ENCODE measurements at places on chromosomes 7 and 10.

GRCh38 chr7:30671793-30672465 is 10.3 kb downstream of the CRHR2 start:
- no peak for DNase-seq

DNA sequence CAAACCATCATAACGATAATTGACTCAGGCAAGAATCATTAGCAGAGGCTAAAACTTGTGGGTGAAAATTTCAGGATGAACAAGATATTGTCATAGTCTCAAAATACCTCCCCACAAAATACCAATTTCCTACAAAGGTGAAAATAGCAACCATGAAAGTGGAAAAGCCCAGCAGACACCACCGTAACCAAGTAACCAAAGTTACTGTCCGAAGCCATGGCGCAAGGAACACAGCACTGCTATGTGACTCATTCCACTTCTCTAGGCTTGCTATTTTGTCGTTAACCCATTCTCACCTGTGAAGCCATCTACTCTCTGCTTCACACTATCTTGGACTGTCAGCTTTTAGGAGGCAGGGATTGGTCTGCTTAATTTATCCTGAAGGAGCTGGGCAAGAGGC is 113.8 kb upstream of the CACUL1 start:
- no peak for DNase-seq

DNA sequence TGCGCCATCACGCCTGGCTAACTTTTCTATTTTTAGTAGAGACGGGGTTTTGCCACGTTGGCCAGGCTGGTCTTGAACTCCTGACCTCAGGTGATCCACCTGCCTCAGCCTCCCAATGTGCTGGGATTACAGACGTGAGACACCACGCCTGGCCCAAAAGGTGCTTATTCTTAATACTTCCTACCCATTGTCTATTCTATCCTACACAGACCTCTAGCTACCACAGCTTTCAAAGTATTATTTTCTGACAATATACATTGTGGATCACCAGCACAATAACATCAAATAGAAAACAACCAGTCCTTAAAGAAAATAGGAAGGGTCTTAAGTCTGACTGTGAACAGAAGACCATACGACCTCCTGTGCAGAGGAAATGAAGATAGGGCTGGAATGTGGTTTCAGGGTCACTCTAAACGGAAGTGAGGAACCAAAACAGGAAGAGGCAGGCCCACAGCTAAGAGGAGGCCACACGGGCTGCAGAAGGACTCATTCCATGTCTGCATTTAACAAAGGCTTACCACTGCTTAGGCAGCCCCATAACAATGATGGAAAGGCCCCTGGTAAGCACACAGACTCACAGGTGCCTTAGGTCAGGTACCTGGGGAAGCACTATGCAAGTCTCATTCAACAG is 115.2 kb downstream of the ZFAND4 start:
- no peak for DNase-seq

- no peak for DNase-seq
These were observed 23.6 kb downstream of the AKR1B1 start for GRCh38 chr7:134435161-134435920.

GRCh38 chr7:7686811-7687508 is 31.4 kb downstream of the RPA3 start:
- DNase-seq, result no peak

DNA sequence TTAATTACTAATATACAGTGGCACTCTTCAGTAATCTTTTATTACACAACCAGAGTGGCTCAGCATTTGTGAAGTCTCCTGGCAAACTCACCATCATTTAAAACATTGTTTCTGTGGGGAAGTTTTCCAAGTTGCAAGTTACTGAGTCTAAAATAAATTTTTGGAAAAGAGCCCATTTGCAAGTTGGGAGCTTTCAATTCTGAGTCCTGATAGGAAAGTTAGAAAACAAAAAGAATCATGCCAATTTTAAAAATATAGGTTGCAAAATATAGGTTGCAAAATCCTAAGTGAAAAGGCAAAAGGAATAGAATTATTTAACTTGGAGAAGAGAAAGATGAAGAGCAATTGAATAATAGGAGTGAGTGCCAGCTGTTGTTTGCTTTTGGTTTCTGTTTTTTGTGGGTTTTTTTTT is 378.8 kb upstream of the C7orf33 start:
- no peak for DNase-seq

GRCh38 chr10:126080879-126081411 is 184.6 kb downstream of the FANK1 start:
- no peak for DNase-seq

- DNase-seq, result peak; percentile 73
These were observed 129.8 kb upstream of the PPP1R3A start for GRCh38 chr7:114048386-114049235.

- no peak for DNase-seq
These were observed 20.4 kb upstream of the C10orf71 start for GRCh38 chr10:49278497-49278981.

DNA sequence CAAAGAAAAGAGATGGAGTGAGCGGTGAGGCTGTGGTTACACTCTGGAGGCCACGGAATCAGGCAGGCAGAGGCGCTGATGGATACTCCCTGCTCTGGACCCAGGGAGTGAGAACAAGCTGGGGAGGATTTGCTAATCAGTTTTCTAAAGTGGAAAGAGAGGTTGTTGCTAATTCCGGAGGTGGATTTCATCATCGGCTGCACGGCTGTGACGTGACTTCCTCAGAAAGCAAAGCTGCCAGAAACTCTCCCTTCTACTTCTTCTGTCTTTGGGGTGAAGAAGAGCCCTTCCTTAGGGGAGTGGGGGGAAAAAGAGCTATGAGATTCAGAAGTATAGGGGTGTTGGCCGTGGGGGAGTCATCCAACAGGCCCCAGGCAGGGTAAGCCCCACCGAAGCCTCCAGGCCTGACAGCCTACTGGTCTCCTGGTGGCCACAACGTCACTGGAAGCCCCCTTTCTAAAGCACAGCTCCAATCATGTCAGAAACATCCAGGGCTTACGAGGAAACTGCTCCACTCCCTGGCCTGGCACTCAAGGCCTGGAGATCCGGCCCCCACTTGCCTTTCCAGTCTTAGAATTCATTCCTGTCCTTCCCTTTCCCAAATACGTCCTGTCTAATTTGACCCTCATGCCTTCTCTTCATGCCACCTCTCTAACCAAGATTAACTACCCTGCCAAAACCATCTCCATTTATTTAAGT is 114.5 kb downstream of the HIP1 start:
- no peak for DNase-seq

DNA sequence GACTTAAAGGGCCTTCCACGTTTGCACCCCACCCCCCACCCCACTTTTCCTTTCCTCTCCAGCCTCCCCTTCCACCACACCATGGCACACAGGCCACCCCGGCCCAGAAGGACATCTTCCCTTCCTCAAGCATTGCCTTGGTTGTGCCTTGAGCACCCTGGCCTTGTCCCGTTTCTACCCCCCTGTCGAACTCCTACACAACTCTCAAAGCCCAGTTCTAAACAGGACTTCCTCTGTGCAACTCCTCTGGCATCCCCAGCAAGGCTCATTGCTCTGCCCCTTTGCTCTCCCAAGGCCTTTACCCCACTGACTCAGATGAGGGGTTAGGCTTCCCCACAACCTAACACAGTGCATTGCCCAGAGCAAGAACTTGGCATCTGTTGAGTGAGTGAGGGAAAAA is 136.1 kb downstream of the HERPUD2 start:
- no peak for DNase-seq

- DNase-seq, result no peak
These were observed 334.9 kb downstream of the ELMO1 start for GRCh38 chr7:37113661-37114355.

- no peak for DNase-seq
These were observed 212.3 kb upstream of the SLC26A5 start for GRCh38 chr7:103658055-103659005.

GRCh38 chr7:18290223-18290622 is 205.3 kb upstream of the HDAC9 start:
- DNase-seq, result peak; percentile 32

GRCh38 chr7:139654276-139655181 is 123.3 kb downstream of the HIPK2 start:
- DNase-seq, result no peak

DNA sequence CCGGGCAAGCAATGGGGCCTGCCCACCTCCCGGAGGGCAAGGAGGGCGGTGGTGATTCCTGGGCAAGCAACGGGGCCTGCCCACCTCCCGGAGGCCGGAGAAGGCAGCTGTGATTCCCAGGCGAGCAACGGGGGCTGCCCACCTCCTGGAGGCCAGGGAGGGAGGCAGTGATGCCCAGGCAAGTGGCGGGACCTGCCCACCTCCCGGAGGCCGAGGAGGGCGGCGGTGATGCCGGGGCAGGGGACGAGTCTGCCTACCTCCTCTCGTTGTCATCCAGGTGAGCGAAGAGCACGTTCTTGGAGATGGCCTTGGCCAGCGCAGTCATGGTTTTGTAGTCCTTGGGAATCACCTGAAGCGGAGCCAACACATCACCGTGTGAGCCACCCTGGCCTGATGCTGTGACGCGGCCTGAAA is 49.5 kb upstream of the DNAAF5 start:
- DNase-seq, result no peak

GRCh38 chr10:60286559-60286958 is 103.1 kb downstream of the ANK3 start:
- DNase-seq, result peak; percentile 40

GRCh38 chr10:3954615-3955014 is 169.6 kb upstream of the KLF6 start:
- DNase-seq, result peak; percentile 2

GRCh38 chr10:104299031-104299904 is 30.3 kb downstream of the GSTO2 start:
- DNase-seq, result no peak
